ENCODE measurements at places on chromosomes 7 and 10.

GRCh38 chr10:119355930-119356329 lies 148.6 kb downstream of the GRK5 start:
- DNase-seq: no peak

DNA sequence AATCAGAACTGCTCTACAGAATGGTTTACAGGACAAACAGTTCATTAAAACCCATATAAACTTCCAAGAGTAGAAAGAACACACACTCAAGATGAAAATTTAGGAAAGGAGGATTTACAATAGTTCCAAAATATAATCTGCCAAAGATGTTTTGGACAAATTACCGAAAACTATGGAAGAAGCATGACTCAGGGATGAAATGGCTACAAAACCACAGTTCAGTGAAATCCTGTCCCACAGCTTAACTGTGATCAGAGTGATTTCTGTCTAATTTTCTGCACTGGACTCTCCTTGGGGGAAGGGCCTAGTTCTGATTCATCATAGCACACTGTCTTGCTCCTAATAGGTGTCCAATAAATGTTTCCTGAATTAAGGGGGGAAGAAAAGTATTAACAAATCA lies 82.2 kb downstream of the HIPK2 start:
- DNase-seq: no peak

- DNase-seq: no peak
Measured at GRCh38 chr10:122303271-122304053, 32.4 kb downstream of the BTBD16 start.

GRCh38 chr7:7188091-7188490 lies 5.7 kb downstream of the C1GALT1 start:
- DNase-seq: no peak

DNA sequence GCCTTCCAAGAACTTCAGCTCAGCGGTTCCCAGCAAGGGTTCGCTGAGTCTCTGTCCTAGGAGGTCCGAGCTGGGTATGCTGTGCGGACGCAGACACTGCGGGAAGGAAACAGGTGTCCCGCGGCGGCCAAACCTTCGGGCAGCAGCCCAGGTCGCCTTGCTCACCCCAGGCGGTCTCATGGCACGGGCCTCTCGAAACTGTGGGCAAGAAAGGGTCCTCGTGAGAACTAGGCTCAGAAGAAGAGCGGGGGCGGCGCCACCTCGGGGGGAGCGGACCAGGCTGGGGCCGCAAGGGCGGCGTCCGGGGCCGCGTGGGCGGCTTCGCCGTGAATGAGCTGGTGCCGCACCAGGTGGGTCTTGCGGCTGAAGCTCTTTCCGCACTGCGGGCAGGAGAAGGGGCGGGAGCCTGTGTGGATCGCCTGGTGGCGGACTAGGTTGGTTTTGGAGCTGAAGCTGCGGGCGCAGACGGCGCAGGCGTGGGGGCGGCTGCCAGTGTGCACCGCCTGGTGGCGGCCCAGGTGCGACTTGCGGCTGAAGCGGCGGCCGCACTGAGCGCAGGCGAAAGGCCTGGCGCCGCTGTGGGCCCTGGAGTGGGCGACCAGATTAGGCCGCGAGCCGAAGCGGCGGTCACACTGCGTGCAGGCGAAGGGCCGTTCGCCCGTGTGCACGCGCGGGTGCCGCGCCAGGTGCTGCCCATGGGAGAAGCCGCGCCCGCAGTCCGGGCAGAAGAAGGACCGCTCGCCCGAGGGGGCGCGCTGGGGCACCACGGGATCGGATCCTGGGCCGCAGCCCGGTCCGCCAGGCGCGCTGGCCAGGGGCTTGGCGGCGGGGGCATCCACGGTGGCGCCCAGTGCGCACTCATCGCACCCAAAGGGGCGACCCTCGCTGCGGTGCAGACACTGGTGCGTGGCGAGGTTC lies 8.6 kb downstream of the ZNF467 start:
- DNase-seq: no peak

DNA sequence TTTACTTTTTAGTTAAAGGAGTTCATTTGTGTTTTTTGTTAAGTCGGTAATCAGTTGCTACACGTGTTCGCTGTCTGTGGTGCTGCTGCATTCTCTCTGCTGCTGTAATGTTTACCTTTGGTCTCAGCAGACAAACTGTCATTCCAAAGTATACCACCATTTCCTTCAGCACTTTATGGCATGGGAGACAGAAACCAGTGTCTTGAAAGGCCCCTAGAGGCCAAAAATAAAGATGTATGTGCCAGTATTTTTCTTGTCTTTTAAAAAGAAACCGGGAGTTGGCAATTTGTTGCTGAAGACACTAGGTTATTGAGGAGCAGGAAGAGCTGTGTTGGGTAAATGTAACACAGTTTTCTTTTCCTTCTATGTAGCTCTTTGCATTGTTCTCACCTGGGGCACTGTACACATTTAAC lies 24.1 kb downstream of the ZNF92 start:
- DNase-seq: no peak

GRCh38 chr7:33733870-33734650 lies 171.3 kb upstream of the BMPER start:
- DNase-seq: peak; percentile 90

- DNase-seq: no peak
Measured at GRCh38 chr7:157786375-157787274, 449.8 kb downstream of the DNAJB6 start.

- DNase-seq: no peak
Measured at GRCh38 chr10:123472606-123473005, 193.5 kb upstream of the GPR26 start.

- no peak for DNase-seq
Measured at GRCh38 chr10:98402931-98403718, 11.9 kb downstream of the PYROXD2 start.

DNA sequence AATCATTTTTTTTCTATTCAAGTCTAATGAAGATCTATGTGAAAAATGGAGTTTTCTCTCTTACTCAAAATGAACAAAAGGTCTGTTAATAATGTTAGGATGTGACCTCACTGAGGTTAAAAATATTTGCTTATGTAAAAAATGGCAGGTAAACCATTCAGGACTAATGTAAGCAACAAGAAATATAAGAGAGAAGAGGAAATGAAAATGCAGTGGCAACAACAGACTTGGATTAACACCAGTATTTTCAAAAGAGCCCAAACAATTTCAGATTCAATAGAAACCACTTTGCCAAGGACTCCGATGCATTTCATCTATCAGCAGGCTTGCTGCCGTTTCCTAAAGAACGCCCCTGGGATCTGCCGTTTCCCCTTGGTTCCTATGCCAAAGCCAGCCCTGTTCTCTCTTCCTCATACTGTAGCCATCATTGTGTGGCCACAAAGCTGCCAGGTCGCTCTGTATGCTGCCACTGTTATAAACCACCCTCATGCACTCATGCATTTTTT lies 66.4 kb downstream of the MTURN start:
- no peak for DNase-seq

GRCh38 chr10:104580774-104581675 lies 60.1 kb upstream of the SORCS3 start:
- DNase-seq: peak; percentile 8

DNA sequence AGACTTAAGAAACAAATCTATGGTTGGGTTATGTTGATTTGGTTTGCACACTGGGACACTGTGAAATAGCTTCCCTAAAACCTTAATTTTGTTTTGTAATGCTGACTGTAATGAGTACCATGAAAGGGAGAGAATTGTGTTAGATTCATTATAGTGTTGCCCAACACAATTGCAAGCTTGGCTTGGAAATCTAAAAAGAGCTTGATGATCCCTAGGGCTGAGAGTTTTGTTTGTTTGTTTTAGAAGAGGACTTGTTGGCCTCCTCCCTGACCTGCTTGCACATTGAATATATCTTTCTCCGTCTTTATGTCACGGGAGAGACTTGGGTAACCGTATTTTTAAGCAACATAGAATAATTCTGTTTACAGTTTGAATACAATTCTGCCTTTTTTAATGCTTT lies 410.1 kb downstream of the ARL4A start:
- DNase-seq: no peak

DNA sequence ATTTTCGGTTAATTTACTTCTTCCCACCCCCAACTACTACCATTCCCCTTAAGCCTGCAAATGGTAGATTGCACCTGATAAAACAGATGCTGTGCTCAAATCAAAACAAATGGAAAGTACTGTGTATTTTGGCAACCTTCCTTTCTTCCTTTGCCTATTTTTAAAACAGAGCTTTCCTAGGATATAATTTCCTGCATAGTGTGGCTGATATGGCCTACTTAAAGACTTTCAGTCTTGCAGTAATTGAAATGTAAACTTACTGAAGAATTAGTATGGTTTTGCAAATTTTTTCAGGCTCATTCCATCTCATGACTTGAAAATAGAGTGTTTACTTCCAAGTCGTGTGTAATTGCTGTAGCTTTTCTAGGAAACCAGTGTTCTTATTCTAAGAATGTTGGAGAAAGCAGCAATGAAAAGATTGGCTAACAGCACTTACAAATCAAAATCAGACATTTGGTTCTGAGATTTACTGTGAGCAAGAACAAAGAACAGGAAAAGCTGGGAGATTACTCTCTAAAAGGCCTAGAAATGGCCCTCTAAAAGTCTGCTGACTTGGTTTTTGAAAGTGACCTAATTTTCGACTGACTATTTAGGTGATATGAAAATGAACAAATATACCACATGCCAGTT lies 52.0 kb downstream of the REEP3 start:
- peak; percentile 2 for DNase-seq

DNA sequence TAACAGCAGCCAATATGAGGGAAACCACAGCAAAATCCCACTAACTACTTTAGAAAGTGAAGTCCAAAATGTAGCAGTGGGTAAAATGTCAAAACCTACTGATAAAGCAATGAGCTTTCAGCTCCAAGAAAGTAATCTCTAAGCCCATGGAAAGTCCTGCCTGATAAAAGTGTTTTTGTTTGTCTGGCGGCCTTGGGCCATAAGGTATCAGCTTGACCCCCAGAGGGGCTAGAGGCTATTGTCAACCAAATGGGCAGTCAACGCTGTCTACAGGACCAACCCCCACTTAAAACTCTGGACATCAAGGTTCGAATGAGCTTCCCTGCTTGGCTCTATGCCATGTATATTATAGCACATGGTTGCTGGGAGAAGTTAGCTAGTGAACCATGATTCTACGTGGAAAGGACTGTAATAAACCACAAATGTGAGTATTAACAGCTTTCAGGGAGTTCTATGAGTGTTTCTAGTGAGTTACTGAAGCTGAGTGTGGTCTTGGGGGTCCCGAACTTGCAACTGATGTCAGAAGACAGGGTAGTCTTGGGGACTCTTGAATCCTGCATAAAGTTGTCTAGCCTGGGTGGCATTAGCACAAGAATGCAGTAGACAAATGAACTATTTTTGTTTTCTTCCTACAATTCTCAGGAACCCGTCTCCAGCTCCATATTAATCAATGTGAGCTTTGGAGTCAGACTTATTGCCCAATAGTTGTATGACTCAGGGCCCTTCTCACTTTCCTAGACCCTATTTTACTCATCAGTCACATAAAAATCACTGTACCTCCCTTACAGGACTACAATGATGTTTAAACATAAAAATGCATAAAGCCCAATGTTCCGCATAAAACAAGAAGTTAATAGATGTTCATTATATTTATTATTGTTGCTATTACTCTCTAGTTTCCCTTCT lies 164.9 kb downstream of the DGKI start:
- no peak for DNase-seq

DNA sequence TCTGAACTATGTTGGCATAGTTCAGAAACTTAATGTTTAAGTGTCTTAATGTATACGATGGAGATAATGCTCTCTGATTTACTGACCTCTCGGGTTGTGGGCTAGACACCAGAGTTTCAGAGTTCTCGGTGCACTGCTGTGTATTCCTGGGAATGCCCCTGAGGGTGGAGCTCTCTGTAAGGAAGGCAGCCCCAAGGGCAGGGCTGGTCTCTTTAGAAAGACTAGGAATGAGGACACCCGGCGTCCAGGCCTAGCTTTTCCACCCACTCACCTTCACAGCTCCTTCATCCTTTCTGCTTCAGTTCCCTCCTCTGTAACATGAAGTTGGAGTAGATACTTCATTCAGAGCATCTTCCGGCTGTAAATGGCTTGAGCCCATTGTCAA lies 536.6 kb upstream of the GALNT17 start:
- DNase-seq: no peak

- DNase-seq: no peak
Measured at GRCh38 chr7:32533276-32534029, 38.2 kb downstream of the AVL9 start.

DNA sequence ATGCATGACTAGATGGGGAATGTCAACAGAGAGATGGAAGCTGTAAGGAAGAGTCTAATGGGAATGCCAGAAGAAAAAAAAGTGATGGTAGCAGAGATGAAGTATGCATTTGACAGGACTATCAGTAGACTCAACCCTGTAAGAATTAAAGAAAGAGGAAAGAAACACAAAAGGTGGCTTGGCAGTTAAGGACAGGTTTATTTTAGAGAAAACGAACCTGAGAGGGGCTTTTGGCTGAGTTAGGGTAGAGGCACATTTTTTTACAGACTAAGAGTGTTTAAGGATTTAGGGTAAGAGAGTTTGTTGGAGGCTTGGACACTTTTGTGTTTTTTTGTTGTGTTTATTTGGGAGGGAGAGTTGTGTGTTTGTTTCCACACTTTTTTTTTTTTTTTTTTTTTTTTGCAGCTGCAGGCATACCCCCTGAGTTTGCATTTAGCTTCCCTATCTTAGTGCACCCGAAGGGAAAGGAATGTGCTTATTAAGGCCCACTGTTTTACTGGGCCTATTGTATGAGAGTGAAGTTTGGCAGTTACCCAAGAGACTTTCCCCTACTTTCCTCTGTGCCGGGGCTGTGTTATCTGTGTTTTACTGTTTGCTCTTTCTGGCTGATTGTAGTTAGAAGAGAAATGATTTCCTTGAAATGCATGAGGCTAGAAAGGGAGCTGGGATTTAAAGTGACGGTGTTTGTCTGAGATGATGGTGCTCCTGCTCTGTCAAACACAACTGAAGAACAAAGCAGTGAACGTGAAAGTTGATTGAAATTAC lies 32.0 kb downstream of the NPVF start:
- DNase-seq: no peak

- DNase-seq: no peak
Measured at GRCh38 chr10:6537770-6538169, 42.3 kb downstream of the PRKCQ start.

DNA sequence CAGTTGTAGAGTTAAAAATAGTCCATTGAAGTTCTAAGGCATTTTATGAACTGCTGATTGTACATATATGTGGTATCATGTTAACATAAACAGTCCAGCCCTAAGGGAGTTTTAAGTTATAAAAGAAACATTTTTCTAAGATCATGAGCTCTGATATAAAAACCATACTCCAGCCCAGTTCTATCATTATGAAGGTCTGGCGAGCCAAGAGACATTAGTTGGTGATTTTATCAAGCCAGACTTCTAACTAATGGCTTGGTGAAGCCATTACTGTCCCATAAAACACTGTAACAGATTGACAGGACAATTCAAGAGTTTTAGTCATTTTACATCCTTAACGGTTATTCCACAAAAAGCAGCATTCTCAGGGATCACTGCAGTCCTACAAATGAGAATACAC lies 221.6 kb downstream of the RNLS start:
- DNase-seq: no peak

DNA sequence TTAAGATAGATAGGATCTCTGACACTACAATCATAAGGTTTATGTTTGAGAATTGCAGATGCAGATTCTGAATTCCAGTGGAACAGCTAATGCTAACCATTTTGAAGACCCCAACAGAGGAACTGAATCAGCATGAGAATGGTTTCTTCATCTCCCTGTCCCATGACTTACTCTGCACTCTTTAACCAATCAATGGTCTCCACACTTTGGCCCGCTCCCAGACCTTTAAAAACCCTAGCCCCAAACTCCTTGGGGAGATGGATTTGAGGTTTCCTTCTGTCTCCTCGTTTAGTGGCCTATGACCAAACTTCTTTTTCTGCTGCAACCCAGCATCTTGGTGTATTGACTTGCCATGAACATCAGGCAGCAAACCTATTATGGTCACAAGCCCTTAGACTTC lies 804.9 kb downstream of the LRMDA start:
- no peak for DNase-seq

Data from DMS153 (cell line).